ENCODE measurements at places on chromosomes 5 and 9. TPM values are rescaled to one million over a fixed set of nuclear protein-coding genes. Genes with fewer than 3 reads are reported as not detected.

The BTNL8 gene
- total RNA-seq = 0.58 TPM

The ALG2 gene
- 19.5 TPM for total RNA-seq

The PCDHB13 gene
- 8.1 TPM for total RNA-seq

The PHF19 gene
- 57.7 TPM for total RNA-seq

The SLC36A3 gene
- not detected for total RNA-seq

The ADAMTS12 gene
- 5.0 TPM for total RNA-seq

The ARHGEF37 gene
- 20.7 TPM for total RNA-seq

The WDR55 gene
- 21.2 TPM for total RNA-seq

The ANGPTL2 gene
- 29.5 TPM for total RNA-seq

The ANKRD31 gene
- 0.11 TPM for total RNA-seq

The PFN3 gene
- total RNA-seq = not detected

The SLC25A51 gene
- 37.4 TPM for total RNA-seq

The FOXD4 gene
- 0.33 TPM for total RNA-seq

DNA sequence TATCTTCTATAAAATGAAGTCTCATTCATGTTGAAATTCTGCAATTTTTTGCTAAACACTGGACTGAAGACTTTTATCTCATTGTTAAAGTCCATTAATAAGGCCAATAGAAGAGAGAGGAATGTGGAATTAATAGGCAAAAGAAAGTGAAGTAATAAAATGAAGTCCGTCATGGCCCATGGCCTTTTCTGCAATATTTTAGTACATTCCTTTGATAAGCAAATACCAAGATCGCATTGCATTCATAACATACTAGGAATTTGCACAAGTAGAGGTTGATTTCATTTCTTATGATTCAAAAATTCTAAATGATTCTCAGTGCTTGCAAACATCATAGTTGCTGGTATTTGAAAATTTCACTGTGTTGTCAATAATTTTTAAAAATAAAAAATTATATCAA, 664.0 kb downstream of the NR2F1-AS1 start:
- DNase-seq = no peak

DNA sequence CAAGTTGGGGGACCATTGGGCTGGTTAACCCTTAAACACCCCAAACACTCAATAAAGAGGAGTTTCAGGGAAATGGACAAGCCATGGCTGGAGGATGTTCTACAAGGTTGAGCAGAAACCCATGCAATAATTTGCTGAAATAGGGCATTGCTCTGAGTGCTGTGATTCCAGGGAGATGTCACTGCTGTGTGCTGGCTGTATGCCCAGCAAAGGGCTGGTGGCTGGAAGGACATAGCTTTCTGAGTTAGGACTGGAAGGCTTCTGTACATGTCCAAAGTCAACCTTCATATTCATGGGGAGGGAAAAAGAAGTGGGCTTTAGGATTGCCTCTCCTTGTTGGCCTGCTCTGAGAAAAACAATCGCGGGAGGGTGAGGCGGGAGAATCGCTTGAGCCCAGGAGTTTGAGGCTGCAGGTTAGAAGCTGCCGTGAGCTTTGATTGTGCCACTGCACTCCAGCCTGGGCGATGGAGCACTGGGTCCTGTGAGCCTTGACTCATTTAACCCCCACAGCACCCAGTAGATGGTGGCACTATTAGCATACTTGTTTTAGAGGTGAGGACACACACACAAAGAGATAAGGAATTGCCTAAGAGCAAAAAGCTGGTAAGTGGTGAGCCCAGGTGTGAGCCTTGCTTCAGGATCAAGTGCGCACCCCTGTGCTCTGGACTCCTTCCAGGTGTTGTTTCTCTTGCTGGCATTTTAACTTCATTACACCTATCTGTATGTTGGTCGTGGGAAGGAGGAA, 20.4 kb downstream of the IL12B start:
- DNase-seq = no peak

GRCh38 chr5:91007251-91007650, 375.9 kb downstream of the ARRDC3 start:
- DNase-seq = no peak

DNA sequence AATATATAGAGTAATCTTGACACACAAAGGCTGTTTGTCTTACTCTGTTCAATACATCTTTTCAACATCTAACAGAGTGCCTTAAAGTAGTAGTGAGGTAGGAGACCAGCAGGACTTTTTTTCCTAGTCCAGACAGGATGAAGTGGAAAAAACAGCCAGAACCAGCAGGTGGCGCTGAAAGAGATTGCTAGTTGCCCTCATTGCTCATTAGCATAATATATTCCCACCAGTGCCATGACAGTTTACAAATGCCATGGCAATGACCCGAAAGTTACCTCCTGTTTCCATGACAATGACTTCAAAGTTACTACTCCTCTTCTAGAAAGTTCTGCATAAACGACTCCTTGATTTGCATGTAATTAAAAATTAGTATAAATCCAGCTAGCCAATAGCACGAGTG, 387.4 kb downstream of the ACTL7B start:
- no peak for DNase-seq

DNA sequence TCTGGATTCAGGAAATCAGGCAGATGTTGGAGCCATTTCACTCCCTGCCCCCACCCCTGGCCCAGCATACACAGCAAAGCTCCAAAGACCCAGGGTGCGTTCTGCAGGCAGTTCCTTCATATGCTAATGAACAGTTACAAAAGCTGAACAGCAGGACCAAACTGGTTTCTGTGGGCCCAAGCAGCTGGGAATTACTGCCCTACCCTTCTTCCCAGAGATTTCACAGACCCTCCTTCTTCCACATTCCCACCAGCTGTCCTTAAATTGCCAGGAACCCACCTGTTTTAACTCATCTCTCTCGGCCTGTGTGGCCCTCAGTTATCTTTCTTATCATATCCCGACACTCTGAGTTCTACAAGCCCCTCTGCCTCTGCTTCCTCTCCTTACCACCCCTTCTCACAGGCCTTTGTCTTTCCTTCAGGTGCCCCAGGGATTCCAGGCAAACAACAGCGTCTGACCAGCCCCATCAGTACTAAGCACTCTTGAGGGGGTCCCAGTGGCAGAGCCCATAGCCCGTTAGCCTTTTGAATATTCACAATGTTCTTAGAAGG, 10.6 kb upstream of the F2RL1 start:
- DNase-seq = no peak

DNA sequence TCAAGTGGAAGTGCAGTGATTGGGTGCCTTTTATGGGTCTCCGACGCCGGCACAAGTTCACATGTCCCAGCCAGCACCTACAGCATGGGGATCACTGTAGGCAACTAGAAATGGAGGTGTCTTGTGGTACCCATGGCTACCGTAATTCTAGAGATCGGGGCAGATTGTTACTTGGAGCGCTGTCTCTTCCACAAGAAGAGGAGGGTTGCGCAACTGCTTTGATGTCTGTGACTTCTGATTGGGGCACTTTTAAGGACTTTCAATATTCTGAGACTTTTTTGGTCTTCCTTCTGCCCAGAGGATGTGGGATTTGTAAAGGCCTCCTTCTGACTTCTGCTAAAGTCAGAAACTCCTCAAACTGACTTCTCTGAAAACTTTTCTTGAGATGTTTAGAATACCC, 41.9 kb downstream of the GLRX start:
- no peak for DNase-seq

DNA sequence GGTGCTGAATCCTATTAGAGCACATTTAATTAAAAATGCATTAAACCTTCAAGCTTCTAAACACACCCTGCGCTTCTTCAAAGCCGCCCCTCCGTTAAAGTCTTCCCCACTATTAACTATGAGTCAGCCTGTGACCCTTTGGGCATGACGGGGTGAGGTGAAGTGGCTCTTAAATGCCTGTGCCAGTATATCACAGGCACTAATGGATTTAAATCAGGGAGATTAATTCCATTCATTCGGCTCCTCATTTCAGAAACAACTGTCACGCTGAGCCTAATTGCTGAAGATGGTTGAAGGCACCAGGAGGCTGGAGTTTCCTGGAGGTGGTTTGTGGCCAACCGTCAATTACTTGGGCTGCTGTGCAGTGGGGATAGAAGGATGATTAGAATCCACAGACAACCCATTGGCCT, 192.6 kb upstream of the MSX2 start:
- no peak for DNase-seq

DNA sequence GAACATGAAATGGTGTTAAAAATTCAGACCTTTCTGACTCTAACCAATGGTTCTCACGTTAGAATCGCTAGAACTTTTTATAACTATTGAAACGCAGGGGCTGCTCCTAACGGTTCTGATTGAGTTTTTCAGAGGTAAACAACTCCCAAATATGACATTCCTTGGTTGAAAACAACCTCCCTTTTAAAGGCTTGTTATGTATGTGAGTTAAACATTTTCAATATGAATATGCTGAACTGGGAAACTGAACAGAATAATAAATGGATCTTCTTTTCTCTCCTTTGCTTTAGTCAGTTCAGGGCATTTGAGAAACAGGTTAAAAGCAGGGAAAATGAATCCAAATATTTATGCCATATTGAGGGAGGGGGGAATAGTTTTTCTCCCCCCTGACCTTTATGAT, 13.2 kb upstream of the DPYSL3 start:
- no peak for DNase-seq

DNA sequence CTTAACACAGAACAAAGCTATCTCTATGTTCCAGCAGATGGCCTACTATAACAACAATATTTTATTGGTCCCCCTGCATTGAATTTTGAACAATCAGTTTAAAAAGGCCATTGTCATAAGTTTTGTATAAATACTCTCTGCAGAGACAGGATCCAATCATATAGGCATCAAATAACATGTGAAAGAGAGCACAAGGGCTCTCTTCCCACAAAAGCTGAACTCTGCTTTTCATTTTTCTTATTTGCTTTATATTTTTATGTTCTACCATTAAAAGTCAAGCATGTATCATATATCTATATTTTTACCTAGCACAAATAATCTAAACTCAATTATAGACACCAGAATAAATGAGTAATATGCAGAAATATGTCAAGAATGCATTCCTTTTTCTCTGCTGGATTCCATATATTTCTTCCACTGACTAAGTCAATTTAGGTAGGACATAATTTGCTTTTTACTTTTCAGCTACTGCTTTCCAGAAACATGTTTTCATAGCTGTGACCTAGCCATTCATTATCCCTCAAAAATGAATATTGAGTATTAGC, 143.6 kb downstream of the CDH9 start:
- no peak for DNase-seq

DNA sequence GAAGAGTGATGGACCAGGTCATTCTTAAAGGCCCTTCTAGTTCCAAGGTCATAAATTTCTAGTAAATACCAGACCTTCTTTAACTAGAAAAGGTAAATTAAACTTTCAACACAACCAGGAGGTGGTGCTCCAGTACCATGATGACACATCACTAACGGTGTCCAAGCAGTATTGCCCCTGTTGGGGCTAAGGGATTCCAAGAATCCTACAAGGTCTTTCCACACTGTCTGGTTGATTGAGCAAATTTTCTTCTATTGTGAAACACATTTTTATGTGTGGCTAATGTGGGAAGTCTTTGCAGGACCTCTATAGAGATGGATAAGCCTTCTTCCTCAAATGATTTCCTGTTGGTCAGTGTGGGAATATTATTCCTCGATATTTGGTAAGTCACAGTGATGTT, 459.6 kb upstream of the PAPPA start:
- no peak for DNase-seq

DNA sequence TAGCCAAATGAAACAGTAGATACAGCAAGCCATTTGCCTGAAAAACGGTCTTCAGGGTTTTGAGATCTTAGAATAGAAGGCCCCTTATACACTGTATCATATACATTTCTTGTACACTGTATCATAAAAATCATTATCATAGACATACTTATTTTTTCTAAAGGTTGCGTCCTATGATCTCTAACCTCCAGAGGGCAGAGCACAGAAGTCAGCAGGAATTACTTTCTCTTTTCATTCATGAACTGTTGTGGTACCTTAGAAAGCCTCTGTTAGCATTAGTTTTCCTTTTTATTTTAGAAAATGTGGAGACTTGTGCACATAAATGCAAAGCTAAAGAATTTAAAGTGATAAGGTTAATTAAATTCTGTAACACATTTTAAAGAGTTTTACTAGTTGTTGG, 115.4 kb downstream of the OXCT1 start:
- DNase-seq = no peak

- DNase-seq = no peak
These were observed 48.9 kb downstream of the NTRK2 start for GRCh38 chr9:84718476-84718875.

GRCh38 chr5:72817671-72818266, 1.3 kb downstream of the TNPO1 start:
- no peak for DNase-seq

Data from esophagus muscularis mucosa (tissue), 4 donors.